ENCODE measurements at places on chromosomes 2 and 18.

- DNase-seq, result no peak
Observed at GRCh38 chr2:157841485-157841884, 34.6 kb downstream of the ACVR1 start.

DNA sequence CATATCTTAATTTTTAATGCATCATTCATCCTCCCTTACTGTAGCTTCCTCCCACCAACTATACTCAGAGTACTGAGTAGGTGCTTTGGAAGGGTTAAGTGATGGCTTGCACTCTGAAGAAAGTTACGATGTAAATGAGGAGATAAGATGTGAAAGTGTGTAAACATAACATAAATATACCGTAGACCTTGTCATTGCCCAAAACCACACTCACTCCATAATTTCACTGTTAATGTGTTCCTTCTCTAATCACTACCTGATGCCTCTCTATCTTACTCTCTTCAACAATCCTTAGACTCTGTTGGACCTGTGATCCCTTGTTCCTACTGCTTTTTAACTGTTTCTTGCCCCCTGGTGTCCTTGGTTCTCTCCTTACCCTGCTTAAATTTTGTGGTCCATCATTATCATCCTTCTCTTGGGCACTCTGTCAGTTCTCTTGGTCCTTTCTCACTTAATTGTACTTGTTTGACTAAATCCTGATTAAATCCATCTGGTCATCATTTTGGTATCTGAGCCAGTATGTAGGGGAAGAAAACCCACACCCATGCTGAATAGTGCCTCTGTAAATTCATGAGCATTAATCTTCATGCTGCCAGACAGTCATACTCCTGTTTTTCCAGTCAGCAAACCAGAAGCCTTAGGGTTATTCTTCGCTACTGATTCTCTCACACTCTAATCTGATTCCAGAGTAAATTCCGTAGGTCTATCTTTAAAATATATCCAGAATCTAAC is 45.0 kb downstream of the PMS1 start:
- DNase-seq, result no peak

- no peak for DNase-seq
Observed at GRCh38 chr18:10314066-10314465, 140.4 kb upstream of the APCDD1 start.

DNA sequence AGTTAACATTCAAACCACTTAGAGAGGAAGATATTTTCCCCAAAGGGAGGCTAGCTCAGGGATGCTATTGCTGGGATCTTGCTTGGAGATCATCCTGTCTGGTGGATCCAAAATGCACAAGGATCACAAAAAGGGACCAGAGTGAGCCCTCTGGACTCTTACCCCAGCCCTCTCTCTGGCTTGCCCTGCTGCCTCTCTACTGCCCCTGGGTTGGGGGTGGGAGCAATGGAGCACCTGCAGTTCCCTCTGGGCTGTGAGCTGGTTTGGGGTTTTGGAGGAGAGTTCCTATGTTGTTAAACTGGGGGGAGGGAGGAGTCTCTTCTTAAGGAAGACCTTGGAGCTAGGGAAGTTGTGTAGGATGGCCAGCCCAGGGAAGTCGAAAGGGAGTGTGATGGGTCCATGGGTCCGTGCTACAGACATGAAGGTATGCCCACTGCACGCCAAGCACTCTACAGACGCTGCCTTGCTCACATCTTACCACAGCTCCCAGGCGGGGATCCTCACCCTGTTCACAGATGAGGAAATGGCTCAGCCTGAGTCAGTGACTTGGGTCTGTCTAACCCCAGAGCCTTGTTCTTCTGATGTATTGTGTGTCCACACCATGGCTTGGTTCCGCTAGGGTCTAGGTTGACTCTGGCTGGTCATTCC is 3.8 kb downstream of the LBH start:
- no peak for DNase-seq

- DNase-seq, result no peak
Observed at GRCh38 chr18:77785415-77785975, 535.8 kb downstream of the GALR1 start.

- DNase-seq, result no peak
Observed at GRCh38 chr2:133841900-133842299, 273.6 kb upstream of the NCKAP5 start.

- DNase-seq, result no peak
Observed at GRCh38 chr18:9032519-9032918, 70.0 kb upstream of the NDUFV2 start.

DNA sequence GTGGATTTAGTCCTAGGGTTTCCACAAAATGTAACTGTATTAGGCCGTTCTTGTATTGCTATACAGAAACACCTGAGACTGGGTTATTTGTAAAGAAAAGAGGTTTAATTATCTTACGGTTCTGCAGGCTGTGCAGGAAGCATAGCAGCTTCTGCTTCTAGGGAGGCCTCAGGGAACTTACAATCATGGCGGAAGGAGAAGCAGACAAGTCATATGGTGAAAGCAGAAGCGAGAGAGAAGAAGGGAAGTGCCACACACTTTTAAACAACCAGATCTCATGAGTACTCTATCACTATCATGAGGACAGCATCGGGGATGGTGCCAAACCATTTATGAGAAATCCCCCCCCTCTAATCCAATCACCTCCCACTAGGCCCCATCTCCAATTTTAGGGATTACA is 9.5 kb upstream of the CCDC68 start:
- DNase-seq, result no peak

DNA sequence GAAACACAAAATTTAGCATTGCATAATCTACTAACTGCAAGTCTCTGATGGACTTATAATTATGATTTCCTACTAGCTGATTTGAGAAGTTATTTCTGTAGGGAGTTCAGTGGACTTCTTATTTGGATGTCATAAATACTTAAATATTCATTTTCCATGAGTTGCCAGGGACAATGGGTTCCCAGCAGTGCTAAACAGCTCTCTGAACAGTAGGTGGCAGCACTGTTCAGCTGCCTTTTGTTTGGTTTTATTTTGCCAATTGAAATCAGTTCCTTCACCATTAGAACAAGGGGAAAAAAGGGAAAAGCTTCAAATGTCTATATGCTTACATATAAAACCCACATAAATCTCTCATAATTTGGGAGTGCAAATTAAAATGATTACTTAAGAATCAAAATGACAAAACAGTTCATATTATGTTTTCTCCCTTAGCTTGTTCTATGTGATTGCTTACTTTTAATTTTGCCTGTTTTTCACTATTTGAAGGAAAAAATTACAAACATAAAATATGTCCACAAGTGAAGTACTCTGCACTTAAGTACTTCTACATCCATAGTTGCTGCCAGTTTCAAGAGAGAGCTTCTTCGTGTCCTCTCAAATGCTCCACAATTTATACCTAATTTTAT is 898.9 kb downstream of the CPS1 start:
- no peak for DNase-seq

- no peak for DNase-seq
Observed at GRCh38 chr2:173407176-173407575, 52.5 kb downstream of the CDCA7 start.

Data from CMK (cell line).